CD4-positive, alpha-beta memory T cell (primary cell): ENCODE measurements at places on chromosomes 16 and 17.
A peak's percentile ranks its signal among the peaks of the same experiment; 100 is the strongest.

- no peak for DNase-seq
Observed at GRCh38 chr17:6209829-6210228, 139.7 kb downstream of the WSCD1 start.

DNA sequence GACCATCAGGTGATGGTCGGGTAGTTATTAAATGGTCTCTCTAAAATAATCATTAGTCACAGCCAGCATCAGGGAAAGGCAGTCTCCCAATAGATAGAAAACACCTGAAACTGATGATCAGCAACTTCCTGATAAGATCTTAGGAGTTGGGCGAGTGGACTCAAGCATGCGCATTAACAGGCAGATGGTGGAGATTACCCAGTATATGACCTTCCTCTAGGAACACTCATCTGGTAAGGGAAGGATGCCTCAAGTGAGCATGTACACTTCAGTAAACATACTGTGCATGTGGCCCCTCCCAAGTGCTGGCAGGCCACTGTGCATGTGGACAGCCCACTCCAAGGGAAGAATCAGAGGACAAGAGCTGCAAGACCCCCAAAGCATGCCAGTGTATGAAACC lies 105.9 kb downstream of the ABCC12 start:
- no peak for DNase-seq

- DNase-seq: no peak
Observed at GRCh38 chr16:57143149-57143921, 42.5 kb downstream of the PSME3IP1 start.

DNA sequence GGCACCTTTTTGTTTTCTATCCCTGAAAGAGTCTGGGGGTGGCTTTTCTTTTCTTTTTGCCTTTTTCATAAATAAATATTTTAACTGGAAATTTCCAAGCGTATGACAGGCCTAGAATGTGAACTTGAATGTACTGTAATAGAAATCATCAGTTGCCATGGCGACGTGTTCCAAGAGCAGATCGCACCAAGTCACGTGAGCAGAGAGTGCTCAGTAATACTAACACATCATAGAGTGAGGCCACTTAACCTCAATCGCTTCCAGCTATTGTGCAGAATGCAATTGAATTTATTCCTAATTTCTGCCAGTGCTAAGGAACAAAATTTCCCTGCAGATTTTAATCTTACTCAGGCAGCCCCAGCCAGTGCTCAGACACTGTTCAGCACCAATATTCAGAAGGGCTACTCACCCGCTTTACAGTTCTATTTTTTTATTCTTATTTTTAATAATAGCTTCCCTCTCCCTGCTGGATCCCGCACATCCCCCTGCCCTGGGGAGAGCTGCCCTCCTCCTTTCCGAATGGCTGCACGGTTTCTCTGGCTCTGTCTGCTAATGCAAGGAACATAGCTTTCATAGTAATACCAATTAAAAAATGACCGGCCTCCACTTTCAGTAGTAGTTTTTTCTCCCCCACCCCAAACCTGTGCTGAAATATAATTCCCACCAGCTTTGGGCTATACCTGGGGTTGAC lies 26.2 kb upstream of the PMFBP1 start:
- DNase-seq: no peak

DNA sequence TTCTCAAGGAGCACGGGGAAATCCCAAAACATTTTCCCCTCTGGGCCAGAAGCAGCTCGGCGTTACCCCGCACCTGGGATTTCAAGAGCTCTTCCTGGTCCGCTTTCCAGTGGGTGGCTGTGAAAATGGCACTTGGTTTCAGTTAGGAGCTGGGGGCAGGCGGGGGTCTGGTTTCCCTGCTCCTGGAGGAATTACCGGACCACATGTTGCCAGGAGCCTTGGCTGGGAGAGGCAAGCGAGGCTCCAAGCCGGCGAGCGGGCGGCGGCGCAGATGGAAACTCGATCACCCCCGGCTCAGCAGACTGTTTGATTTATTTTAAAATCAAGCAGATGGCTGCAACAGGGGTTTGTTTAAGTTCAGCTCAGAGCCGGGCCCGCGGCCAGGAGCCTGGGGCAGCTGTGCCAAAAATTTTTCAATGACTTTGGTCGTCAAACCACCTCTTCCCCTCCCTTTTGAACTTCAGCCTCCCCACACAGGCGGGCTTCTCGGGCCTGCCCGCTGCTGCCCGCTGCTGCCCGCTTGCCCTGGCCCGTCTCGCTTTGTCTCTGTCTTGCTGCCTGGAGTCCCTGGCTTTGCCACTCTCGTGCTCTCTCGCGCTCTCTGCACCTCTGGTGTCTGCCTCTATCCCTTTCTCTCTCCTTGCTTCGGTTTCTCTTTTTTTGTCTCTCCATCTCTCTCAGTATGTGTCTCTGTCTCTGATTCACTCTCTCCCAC lies 108.0 kb upstream of the CIBAR2 start:
- no peak for DNase-seq

- no peak for DNase-seq
Observed at GRCh38 chr17:64103391-64104364, 26.3 kb downstream of the ERN1 start.

- DNase-seq: no peak
Observed at GRCh38 chr16:46970089-46970488, 3.4 kb downstream of the DNAJA2 start.

DNA sequence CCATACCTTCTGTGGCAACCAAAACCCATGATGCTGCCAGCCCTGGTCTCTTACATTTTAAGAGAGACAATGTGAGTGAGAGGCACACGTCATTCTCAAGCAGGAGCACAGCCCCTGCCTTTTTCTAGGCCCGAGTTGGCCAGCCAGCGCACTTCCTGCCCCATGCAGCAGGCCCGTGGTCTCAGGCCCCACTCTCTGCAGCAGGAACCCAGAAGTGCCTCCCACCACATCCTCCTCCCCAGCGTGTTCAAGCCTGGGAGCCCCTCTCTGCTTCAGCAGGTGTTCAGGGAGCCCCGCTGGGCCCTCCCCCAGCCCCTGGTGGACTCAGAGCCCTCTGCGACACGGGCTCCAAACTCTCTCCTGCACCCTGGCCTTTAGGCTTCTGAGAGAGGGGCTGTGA lies 30.5 kb downstream of the ITGAE start:
- no peak for DNase-seq

- no peak for DNase-seq
Observed at GRCh38 chr17:50843150-50843905, 7.9 kb downstream of the WFIKKN2 start.

DNA sequence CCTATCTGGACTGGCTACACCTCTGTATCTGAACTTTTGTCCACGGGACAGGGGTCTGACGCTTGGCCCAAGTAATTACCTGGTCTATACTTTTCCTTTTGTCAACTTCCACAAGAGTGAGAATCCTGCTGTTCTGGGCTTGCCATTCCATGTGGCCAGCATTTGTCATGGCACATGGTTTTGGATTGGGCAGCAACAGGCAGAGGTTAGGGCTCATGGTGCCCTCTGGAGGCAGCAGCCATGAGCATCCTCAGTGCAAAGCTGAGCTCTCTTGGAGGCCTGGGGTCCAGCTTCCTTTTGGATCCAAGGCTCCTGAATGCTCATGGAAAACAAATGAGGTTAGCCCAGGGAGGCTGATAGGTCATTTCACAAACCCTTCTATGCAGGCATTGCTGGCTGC lies 7.5 kb upstream of the EDC4 start:
- DNase-seq: no peak

- no peak for DNase-seq
Observed at GRCh38 chr16:86998196-86999001, 318.8 kb downstream of the C16orf95 start.

GRCh38 chr17:60060474-60060873 lies 18.2 kb downstream of the HEATR6 start:
- no peak for DNase-seq

DNA sequence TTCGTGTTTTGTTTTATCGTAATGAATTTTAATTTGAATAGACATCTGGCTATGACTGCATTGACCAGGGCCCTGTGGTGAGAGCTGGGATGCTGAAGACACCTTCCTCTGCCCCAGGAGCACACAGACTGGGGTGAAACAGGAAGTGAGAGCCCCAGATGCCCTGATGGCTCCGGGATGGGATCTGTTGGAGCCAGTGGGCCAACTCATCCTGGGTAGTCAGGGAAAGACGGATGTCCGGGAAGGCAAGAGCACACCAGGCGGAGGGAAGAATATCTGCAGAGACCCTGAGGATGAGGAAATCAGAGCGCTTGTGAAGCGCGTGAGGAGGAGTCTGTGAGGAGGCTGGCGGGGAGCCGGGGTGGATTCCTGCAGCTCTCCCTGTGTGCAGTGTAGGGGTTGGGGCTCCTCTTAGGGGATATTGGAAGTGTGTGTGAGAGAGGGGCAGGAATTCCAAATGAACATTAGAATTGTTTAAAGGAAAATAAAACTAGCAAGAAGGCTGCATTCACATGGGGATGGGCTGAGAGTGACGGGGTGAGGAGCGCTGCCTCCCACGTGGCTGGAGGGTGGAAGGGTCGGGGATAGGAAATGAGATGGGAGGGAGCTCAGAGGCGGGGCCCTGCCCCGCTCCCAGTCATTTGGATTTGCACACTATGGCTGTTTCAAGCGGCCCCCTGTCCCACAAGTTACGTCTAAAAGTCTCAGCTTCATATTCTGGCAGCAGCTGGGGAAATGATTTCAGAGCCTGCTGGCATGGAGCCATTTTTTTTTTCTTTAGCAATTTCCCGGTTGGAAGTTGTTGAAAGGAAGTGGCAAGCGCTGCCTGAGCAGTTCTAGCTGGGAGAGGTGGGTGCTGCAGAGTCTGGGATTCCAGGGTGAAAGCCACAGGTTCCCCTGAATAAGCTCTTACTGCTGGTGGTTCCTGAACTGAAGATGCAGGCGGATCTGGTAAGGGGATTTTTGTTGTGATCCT lies 71.2 kb upstream of the LGALS9 start:
- DNase-seq: no peak

- no peak for DNase-seq
Observed at GRCh38 chr16:67917852-67918236, 13.8 kb downstream of the CTRL start.

GRCh38 chr17:59876107-59876506 lies 16.6 kb downstream of the TUBD1 start:
- DNase-seq: no peak

DNA sequence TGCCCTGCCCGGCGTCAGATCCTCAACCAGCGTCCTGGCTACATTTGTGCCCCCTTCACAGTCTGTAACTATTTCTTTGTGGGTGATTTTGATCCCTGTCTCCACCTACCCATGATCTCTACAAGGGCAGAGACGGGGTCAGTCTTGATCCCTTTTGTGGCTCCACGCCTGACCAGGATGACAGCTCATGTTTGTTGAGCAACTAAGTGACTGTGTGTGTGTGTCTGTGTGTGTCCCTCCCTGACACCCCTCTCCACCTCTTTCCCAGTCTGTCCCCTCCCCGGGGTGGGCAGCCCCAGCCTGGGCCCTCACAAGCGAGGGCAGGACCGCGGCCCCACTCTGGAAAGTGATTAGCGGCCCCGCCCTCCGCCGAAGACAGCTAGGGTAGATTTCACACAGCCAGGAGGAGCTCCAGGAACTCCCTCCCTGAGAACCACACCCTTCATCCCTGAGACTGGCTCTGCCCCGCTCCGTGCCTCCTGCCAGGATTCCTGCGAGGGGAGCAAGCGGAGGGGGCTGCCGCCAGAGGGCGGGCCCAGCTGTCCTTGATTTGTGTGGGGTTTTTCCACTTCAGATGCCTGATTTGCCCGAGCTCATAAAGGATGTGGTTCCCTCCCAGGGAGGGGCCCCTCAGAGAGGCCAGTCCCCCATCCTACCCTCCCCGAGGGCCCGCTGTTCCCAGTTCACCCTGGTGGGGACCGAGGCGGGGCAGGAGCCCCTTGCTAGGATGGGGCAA lies 5.3 kb upstream of the HS3ST6 start:
- DNase-seq: no peak

DNA sequence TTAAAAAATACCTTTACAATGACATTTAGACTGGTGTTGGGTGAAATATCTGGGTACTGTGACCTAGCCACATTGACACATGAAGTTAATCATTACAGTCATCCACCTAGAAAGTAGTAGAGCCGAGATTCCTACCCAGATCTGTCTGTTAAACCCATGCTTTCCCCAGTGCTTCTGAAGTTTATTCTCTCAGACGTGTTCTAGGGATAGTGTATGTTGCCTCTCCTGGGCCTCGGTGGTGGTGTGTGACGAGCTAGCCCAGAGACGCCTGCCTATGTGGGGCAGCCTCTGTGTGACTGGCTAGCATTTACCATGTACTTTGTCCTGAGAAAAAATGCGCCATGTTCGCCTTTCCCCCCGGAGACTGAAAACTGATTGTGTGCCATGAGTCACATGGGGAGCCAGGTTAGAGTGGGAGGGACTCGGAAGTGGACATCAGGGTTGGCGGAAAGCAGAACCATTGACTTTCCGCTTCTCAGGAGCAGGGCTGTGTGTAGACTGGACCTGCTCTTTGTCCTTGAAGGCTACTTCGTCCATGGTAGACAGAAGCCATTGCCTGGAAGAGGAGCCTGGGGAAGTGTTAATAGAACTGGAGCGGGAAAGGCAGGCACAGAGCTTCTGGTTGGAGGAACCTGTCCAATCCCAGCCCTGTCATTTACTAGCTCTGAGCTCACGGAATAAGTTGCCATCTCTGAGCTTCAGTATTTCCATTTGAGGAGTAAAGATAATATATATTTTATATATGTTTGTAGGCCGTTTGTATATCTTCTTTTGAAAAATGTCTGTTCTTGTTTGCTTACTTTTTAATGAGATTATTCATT lies 235.5 kb downstream of the SNX29 start:
- DNase-seq: no peak

DNA sequence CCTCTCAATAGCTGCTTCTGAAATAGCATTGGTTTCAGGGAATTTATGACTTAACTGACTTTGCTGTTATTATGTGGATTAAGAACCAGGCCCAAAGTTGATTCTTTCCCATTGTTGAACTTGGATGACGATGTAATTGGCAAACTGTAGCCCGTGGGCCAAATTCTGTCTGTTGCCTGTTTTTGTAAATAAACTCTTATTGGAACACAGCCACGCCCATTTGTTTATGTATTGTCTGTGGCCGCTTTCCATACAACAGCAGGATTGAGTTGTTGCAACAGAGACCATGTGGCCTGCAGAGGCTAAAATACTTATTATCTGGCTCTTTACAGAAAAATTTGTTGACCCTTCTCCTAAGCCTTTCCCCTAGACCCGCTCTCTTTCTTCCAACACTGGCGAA lies 31.6 kb downstream of the NTN1 start:
- no peak for DNase-seq

- no peak for DNase-seq
Observed at GRCh38 chr16:53809088-53809932, 105.4 kb downstream of the FTO start.

DNA sequence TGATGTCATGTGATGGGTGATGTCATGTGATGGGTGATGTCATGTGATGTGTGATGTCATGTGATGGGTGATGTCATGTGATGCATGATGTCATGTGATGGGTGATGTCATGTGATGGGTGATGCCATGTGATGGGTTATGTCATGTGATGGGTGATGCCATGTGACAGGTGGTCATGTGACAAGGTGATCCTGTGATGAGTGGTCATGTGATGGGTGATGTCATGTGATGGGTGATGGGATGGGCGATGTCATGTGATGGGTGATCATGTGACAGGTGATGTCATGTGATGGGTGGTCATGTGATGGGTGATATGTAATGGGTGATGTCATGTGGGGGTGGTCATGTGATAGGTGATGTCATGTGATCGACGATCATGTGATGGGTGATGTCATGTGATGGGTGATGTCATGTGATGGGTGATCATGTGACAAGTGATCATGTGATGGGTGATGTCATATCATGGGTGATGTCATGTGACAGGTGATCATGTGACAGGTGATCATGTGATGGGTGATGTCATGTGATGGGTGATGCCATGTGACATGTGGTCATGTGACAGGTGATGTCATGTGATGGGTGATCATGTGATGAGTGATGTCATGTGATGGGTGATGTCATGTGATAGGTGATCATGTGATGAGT lies 17.2 kb downstream of the CD300LB start:
- DNase-seq: peak; percentile 34
